ENCODE measurements at places on chromosomes 16 and 17.
A peak's percentile ranks its signal among the peaks of the same experiment; 100 is the strongest.

DNA sequence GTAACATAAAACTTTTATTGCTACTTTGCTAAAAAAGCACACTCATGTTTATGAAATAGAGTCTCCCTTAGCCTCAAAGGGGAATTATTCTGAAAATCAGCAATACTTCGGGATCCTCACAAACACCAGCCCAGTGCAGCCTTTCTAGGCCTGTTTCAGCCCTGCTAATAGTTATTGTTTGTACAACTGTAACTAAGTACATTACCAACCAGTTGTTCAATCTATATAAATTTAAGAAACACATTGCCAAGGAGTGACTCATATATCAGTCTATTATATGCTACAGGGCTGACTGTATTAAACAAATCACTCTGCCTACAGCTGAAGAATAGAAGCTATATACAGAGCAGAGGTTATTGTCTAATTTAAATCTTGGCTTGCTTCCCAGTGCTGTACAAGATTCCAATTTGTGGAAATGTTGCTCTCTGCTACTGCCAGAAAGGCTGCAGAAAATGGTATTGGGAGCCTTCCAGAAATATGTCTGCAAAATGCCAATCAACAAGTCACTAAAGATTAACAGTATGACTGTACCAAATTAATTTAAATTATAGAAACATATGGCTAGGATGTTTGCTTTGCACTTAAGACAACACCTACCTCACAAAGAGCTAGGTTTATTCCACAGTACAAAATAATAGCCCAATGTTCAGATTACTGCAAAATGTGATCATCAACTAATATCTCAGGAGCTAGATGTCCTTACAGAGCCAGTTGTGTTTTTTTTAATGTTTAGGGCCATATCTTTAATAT lies 49.7 kb downstream of the TOX3 start:
- DNase-seq, result no peak

DNA sequence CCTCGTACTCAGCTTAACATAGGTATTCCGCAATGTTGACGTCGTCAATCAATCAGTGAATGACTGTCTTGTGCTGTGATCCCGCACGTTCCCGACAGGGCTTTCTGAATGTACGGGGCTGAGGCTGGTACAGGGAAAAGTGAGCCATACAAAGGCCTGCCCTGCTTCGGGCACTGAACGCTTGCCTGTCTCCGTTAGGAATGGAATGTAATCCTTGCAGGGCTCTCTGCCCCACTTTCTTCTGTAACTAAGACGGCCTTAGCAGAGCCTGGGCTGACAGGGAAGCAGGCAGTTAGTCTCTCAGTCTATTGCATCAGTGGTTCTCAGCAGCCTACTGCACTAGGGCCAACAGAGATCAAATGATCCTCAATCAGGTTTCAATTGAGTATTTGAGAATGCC lies 16.2 kb upstream of the MYH3 start:
- DNase-seq, result no peak

- DNase-seq, result peak; percentile 81
These were observed 118.2 kb upstream of the SMURF2 start for GRCh38 chr17:64780096-64781013.

GRCh38 chr16:59878479-59878878 lies 1144.4 kb upstream of the GOT2 start:
- no peak for DNase-seq

Measured in stimulated activated naive CD8-positive, alpha-beta T cell treated with anti-CD3 and anti-CD28 coated beads, Interleukin-15, Interleukin-2, amounts not matched to agents 100 U/mL and 50 U/mL, for 24 hours (primary cell).